BE2C (cell line): ENCODE measurements at places on chromosomes 16 and 17.

GRCh38 chr16:23119570-23119969 lies 29.7 kb downstream of the USP31 start:
- DNase-seq: no peak

GRCh38 chr17:82794781-82795482 lies 43.1 kb downstream of the TBCD start:
- no peak for DNase-seq

- DNase-seq: peak; percentile 39
These were observed 96.8 kb upstream of the ELAC2 start for GRCh38 chr17:13114601-13115031.

- DNase-seq: no peak
These were observed 1.9 kb upstream of the TRIM37 start for GRCh38 chr17:59108400-59109102.

DNA sequence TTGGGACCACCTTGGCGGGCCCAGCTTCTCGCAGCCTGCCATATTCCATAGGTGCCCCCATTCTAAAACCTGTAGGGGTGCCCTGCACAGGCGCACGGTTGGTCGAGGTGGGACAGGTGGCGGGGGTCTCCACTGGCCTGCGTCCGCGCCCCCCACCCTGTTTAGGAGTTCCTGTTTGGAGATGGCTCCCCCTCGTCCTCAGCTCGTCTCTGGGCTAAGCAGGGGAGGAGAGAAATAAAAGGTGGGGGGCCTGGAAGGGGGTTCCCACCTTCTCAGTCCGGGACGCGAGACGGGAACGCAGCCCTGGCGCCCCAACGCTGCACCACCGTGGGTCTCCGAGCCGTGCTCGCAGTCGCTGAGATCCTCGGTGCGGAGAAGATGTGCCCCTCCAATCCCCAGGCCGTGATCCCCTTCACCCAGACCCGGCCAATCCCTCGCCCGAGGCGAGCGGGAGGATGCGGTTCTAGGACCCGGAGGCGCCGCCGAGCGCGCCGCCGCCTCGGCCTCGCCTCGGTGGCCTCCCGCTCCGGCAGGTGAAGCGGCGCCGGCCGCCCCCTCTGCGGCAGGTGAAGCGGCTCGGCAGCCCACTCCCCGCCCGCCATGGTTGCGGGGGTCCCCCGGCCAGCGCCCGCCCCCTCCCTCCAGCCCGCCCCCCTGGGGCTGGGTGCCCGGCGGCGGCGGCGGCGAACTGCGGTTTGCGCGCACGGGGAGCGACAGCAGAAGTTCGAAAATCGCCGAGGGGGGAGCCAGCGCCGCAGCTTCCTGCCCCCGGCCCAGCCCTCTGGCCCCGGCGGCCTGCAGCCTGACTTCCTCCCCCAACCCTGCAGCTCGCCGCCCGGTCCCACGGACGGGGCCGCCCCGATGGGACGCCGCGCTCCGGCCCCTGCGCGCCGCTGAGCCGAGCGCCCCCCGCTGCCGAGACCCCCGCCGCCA lies at the start of gene FMNL1:
FMNL1 (plus strand) TSS at position 805 of the 933 bp plus-strand sequence. CDS start 240 bp downstream, outside the sequence.
- no peak for DNase-seq

DNA sequence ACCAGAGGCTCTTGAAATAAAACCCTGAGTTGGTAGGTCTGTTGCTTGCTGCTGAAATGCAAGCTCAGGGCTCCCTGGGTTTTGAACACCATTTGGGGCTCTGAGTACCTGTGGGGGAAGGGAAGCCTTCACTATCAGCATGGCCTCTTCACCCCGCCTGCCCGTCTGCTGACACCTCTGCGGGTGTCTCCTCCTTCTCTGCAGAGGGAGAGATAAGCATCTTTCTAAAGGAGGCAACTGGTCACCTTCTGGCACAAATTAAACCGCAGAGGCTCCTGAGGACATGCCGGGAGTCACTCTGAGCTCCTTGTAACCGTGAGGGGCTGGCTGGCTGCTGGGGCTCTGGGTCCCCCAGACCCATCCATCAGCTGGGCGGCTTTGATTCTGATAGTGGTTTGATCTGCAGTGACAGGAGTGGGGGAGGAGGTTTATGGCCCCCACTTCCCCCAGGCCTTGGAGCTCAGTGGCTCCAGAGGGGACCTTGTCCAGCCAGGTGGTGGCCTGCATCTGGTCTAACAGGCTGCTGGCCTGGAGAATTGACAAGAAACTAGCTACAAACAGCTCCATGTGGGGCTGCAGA lies 123.5 kb downstream of the IRF8 start:
- no peak for DNase-seq

- no peak for DNase-seq
These were observed 37.3 kb upstream of the AXIN2 start for GRCh38 chr17:65598746-65599145.

- no peak for DNase-seq
These were observed 37.5 kb upstream of the PHB1 start for GRCh38 chr17:49452201-49452600.

DNA sequence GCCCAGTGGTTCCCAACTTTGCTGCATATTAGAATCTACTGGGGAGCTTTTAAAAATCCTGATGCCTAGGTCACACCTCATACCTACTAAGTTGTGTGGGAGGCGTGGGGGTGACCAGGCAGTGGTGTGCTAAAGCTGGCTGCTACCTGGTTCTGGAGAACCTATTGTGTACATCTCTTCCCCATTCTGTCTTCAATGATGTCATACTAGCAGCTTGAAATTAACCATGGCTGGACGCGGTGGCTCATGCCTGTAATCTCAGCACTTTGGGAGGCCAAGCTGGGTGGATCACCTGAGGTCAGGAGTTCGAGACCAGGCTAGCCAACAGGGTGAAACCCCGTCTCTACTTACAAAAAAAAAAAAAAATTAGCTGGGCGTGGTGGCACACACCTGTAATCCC lies 11.3 kb upstream of the NLK start:
- no peak for DNase-seq

- DNase-seq: no peak
These were observed 10.3 kb downstream of the LYRM1 start for GRCh38 chr16:20910781-20911321.

DNA sequence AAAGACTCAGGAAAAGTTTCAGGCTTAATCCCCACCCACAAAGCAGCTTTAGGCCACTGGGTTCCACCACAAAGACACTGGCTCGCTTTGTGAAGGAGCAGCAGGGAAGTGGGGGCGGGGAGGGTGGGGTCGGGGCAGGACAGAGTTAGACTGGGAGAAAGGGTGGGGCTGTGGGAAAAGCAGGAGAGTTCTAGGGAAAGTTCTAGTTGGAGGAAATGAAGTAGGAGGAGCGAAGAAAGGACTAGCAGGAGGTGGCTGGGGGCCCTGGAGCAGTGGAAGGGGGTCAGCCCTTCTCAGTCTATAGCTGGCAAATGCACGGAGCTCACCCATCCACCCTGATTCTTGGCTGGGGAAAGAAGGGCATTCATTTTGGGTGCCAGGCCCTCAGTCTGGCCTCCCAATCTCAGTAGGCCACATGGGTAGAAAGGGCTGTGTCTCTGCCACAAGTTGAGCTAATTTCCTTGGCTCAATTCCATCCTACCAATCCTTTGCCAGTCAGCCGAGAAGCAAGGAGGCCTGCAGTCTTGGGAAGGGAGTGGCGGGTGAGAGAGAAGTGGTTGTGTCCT lies 4.6 kb downstream of the INPP5K start:
- DNase-seq: no peak

GRCh38 chr16:54199487-54200160 lies 87.0 kb downstream of the IRX3 start:
- DNase-seq: no peak

DNA sequence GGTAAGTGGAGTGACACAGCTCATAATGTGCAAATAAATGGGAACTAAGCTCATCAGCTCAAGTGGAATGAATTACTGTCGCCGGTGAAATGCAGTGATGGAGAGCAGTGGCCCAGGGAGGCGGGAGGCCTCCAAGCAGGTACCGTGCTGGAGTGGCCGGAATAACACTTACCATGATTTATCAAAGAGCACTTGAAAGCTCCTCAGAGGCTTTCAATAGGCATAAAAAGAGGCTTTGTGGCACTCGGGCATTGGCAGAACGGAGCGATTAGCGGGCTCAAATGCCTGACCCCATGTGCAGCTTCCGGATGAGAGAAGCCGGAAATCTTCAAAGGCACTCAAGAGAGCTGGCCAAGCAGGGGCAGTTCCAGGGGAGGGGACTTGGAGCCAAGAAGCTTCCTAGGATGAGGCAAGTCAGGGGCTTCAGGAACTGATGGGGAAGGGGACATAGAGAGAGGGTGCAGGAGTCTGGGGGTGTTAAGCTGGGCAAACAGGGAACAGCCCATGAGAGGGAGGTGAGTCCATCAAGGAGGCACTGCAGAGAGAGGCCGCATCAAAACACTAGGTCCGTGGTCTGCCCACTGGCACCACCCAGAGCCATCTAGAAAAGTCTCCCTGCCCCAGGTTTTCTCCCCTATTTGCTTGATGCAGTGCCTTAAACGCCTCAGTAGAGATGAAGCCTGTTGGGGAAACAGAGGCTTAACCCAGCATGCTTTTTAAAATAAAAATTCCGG lies 144.0 kb upstream of the IRX6 start:
- no peak for DNase-seq

DNA sequence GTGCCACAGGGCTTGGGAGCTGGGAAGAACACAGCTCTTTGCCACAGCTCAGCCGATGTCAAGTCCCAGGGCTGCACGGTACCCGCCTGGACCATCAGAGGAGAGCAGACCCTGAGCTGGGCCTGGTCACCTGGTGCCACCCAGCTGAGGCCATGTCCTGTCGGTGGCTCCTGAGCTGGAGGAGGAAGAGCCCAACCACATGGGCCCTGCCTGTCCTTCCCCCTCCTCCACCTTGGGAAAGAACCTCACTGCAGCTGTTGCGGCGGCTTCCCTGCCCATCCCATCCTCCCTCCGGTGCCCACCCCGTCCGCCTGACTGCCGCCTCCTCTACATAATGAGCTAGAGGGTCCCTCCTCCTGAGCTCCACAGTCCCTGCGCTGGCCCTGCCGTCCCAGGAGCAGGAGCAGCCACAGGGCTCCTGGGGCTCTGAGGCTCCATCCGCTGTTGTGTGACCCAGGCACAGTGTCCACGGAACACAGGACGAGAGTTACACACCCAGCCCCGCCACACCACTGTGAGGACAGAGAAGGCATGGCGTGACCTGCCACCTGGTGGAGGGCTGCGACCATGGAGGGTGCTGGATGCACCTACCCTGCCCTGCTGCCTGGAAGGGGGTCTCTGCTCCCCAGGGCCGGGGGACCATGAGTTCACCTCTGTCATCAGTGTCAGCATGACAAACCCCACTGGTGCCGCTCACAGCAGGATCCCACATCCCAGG lies 21.4 kb upstream of the CHMP6 start:
- peak; percentile 81 for DNase-seq

DNA sequence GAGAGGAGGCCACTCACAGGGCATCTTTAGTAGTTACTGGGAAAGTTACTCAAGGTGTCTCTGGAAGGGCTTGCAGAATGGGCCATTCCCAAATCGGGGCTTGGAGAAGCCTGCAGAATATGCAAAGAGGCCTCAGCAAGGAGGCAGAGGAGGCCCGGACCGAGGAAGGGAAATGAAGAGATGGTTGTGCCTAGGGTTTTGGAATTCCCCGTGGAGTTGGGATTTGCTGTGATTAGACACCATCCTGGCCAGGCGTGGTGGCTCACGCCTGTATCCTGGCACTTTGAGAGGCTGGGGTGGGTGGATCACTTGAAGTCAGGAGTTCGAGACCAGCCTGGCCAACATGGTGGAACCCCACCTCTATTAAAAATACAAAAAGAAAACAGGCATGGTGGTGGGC lies 193.0 kb downstream of the IRF8 start:
- no peak for DNase-seq

DNA sequence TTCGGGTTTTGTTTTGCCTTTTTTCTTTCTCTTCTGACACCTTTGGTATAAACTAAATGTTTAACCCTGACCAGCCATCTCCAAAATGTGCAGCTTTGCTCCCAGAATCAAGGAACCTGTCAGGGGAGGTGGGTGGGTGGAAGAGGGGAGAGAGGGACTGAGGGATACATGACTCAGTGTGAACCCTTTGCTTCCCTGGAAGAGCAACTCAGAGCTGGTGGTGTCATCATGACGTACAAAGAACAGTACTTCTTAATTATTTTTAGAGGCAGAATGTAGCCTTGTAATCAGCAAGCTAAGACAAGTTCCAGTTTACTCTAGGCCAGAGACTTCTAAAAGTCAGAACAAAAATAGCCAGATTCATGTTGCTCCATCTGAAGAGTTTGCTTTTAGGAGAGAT lies 119.6 kb upstream of the HAS3 start:
- DNase-seq: no peak

DNA sequence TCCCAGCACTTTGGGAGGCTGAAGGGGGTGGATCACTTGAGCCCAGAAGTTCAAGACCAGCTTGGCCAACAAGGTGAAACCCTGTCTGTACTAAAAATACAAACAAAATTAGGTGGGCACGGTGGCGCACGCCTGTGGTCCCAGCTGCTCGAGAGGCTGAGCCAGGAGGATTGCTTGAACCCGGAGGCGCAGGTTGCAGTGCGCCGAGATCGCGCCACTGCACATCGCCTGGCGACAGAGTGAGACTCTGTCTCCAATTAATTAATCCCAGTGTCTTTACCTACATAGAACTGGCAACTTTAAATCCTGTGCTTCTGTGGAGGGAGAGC lies 1.5 kb upstream of the ELOB start:
- no peak for DNase-seq

GRCh38 chr16:78925083-78925767 lies 675.3 kb downstream of the MAF start:
- no peak for DNase-seq

GRCh38 chr17:49353607-49354006 lies 8.4 kb downstream of the ZNF652 start:
- no peak for DNase-seq

- DNase-seq: no peak
These were observed 279.0 kb downstream of the PMP22 start for GRCh38 chr17:14986127-14986526.

DNA sequence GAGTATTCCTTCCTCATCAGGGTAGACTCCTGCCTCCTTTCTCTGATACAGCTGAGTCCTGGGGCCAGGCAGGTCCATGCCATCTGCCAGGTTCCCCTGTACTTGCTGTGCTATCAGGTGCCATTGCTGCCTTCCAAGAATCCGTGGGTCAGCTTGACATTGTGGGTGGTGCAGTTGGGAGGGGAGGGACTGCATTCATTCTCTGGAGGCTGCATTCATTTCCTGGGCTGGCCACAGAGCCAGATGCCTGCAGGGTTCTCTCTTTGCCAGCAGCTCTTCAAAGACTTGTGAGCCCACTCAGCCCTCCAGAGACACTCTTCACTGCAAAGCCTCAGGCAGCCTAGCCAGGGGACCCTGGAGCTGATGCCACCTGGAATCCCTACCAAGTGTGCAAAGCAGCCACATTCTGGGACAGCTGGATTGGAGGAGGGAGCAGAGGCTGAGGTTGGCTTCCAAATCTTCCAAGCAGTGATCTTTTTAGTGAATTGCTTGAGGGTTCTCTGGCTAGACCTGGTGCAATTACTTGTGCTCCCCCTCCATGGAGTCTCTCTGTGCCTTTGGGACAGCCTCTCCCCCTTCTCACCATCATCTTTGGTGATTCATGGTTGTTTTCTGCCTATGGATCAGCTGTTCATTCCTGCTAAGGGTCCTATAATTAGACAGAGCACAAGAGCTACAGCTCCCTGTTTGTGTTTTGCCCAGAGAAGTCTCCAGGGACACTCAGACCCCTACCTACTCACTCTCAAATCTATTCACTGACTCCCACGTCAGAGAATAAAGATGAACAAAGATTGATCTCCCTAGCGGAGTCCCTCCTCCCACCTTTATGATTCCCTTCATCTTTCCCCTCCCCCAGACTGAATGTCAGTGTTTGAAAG lies 20.9 kb downstream of the ANKFN1 start:
- DNase-seq: no peak
